Esophagus mucosa (tissue), 1 donor: ENCODE measurements at places on chromosomes 1 and 21. TPM values are rescaled to one million over a fixed set of nuclear protein-coding genes. Genes with fewer than 3 reads are reported as not detected.

LIN9 gene
- total RNA-seq, result 3.4 TPM

HSD17B7 gene
- 20.3 TPM for total RNA-seq

ATP6V1G3 gene
- total RNA-seq, result not detected

ABCG1 gene
- 4.2 TPM for total RNA-seq

KRTAP10-3 gene
- not detected for total RNA-seq

IRF6 gene
- total RNA-seq, result 159 TPM

ADAM30 gene
- total RNA-seq, result not detected

GIPC2 gene
- 1.8 TPM for total RNA-seq

GRCh38 chr1:177044390-177044789 is 120.1 kb downstream of the ASTN1 start:
- ATAC-seq, result no peak

DNA sequence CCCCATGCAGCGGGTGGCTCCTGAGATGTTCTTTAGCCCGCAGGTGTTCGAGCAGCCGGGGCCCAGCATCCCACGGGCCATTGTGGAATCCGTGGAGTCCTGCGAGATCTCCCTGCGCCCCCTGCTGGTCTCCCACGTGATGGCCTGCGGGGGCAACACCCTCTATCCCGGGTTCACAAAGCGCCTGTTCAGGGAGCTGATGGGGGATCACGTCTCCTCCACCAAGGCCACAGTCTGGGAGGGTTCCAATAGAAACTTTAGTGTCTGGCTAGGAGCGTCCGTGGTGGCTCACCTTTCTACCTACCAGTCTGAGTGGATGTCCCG is 71.0 kb downstream of the ACTL8 start:
- ATAC-seq, result no peak

GRCh38 chr21:44399151-44399954 is 45.9 kb downstream of the TRPM2 start:
- ATAC-seq, result no peak

- no peak for ATAC-seq
Measured at GRCh38 chr1:218395916-218396315, 50.8 kb downstream of the TGFB2 start.

DNA sequence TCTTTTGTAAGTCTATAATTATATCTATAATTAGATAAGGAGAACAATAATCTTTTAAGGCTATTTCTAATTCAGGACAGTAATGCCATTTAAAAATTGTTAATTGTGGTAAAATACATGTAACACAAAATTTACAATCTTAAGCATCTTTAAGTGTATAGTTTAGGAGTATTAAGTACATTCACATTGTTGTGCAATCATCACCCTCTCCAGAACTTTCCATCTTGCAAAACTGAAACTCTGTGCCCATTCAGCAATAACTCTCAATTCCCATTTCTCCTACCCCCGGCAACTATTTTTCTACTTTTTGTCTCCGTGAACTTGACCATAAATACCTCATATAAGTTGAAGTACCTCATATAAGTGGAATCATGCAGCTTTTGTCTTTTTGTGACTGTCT is 93.9 kb upstream of the KCNA3 start:
- ATAC-seq, result no peak

DNA sequence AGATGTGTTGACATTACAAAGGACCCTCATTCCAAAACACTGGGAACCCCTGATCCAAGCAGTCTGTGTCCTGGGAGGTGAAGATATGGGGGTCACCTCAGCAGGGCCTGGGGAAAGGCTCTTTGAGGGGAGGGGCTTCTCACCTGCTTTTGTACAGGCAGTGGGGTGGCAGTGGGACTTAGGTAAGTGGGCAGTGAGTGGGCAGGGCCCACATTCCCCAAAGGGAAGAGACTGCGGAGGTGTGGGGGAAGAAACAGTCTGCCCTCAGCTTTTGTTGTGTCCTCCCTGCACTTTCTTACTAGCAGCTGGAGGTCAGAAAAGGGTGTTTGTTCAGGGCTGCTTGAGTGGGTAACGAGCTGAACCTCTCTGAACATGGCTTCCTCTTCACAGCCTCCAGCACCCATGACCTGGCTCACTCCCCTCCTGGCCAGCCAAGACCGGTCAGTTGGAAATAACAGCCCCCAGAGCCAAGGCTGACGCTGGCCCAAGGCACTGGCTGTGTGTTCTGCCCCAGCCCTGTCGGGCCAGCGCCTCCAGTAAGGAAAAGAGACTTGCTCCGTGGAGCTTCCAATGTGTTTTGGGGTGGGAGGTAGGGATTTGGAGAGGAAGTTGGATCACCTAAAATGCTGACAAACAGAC is 173.5 kb downstream of the PSMG1 start:
- no peak for ATAC-seq

- ATAC-seq, result no peak
Measured at GRCh38 chr21:17794518-17795145, 24.5 kb downstream of the C21orf91 start.

GRCh38 chr1:78516716-78517115 is 25.9 kb downstream of the PTGFR start:
- ATAC-seq, result no peak

GRCh38 chr1:2110738-2111673 is 60.8 kb downstream of the PRKCZ start:
- no peak for ATAC-seq

- no peak for ATAC-seq
Measured at GRCh38 chr1:183604038-183604808, 14.0 kb upstream of the NCF2 start.

- ATAC-seq, result no peak
Measured at GRCh38 chr1:153991151-153991630, 629 bp downstream of the RPS27 start.

DNA sequence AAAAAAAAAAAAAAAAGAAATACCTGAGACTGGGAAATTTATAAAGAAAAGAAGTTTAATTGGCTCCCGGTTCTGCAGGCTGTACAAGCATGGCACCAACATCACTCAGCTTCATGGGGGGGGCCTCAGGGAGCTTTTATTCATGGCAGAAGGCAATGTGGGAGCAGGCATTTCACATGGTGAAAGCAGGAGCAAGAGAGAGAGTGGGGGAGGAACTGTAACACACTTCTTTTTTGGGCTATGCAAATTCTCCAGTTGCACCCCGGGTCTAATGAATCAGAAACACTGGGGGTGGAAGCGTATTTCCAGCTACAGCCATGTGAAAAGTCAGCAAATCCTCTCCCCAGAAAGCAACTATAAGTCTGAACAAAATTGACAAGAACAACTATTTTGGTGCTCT is 11.8 kb upstream of the SOD1 start:
- no peak for ATAC-seq

- ATAC-seq, result no peak
Measured at GRCh38 chr1:205014783-205015182, 28.2 kb upstream of the CNTN2 start.

DNA sequence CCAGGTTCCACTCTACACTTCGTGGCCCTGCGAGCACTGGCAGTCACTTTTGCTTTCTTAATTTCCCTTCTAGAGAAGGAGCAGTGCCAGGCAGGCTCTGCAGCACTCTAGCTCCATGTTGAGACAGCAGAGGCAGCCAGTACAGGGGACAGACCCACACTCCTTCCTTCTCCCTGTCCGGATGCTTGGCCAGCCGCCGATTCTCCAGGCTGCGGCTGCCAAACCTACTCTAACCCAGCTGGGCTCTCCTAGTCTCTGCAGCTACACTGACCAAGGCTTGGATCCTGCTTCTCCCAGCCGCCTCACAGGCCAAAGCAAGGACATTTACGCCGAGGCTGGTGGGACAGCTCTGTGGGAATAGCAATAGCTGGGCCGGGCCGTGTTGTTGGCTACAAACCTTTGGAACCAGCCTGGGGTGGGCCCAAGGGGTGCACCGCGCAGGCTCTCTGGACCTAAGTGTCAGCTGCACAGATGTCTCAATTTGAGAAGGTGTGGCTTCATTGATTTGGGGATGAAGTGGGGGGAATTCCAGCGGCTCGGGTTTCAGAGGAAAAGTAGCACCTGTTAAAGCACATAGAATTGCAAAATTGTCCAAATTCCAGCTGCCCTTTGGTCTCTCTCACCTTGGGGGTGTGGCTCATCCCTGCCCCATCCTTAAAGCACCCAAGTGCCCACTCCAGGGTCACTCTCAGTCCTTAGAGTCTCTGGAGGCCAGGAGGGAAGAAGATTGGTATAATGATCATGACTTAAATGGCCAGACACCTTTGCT is 3.2 kb downstream of the BARHL2 start:
- no peak for ATAC-seq

DNA sequence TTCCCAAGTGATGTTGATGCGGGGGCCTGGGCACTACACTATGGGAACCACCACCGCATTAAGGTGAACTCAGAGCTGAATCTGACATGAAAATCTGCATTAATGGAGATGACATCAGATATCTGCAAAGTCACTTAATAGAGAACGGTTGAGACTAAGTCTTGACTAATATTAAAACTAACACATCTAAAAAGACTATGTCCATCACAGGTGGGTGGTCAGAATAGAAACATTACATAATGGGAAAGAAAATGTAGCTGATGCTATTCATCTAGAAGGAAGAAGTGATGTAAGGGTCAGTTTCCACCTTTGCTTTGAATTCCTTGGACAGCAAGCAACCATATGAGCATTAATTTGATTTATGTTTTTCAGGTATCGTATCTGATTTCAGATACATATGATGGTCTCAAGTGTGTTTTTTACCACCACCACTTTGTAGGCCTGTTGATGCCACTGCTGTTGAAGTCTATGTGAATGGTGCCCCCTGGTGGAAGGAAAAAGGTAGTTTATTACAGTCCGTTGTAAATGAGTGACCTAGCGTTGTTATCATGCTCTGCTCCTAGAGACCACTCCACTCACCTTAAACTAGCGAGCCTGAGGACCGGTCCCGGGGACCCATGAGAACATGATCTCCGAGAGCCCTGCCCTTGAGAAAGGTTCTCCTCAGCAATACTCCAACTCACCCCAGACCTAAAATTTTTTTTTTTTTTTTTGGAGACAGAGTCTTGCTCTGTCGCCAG is 73.5 kb downstream of the BACH1 start:
- ATAC-seq, result peak; percentile 71

DNA sequence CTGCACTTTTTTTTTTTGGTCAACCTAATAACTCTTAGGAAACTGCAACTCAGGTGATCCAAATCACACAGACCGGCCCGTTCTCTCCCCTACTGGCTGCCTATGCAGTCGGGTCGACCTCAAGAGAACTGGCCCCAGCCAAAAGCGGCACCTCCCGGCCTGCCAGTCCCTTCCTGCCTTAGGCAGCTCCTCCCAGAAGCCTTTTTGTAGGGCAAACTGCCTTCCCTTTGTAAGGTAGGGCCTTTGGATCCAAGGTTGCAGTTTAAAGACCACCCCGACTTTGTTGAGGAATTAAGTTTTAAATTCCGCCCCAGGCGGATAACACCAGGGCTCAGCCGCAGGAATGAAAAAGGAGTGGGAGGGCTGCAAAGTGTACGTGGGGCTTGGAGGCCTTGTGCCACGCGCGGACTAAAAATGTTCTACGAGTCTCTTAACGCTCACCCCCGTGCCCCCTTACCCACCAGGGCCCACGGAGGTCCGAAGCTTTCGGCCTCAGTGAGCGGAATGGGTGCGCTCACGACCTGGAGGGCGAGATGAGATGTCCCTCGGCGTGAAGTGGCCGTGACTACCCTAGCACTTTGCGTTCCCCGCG is 642 bp upstream of the ST3GAL3 start:
- peak; percentile 32 for ATAC-seq

GRCh38 chr21:41611966-41612606 is 104.1 kb upstream of the TMPRSS2 start:
- peak; percentile 76 for ATAC-seq

DNA sequence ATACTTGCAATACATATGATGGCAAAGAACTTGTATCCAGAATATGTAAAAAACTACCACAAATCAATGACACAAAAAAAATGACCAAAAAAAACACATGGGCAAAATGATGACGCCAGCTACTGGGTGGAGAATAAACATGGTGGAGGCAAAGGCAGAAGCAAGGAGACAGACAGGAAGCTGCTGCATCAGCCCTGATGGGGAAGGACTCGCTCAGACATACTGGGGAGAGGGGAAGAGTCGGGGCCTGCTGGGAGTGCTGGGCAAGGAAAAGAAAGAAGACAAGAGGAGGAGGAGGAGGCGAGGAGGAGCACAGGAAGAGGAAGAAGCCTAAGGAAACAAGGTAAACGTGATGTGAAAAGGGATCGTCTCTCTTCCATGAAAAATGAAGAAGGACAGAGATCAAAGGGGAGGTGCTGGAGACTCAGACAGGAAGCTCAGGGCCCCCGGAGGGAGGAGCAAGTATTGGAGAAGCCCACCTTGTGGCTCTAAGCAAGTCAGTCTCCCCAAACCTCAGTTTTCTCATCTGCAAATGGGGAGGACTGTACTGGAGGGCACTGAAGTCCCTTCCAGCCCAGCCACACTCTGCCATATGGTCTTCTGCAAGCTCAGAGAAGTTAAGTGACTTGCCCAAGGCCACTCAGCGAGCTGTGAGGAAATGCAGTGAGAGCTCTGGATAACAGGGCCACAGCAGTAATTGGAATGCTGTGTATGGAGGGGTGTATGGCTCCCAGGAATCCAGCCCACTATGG is 24.2 kb downstream of the OLFML2B start:
- no peak for ATAC-seq

DNA sequence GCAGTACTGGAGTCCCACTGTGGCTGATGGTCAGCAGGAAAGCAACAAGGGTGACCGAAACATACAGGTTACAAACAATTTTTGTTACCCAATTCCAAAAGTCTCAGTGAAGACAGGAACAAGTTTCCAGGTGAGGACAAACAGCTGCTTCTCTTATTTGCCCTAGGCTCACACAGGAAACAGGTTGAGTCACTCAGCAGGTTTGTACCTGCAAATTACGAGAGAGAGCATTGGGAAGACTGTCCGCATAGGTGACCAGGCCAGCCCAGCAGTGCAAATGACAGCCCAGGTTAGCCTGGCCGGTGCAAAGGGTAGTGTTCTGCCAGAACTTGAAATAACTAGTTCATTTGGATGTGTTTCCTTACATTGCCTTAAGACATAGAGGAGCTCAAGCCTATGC is 40.0 kb upstream of the DSCAM start:
- peak; percentile 89 for ATAC-seq

DNA sequence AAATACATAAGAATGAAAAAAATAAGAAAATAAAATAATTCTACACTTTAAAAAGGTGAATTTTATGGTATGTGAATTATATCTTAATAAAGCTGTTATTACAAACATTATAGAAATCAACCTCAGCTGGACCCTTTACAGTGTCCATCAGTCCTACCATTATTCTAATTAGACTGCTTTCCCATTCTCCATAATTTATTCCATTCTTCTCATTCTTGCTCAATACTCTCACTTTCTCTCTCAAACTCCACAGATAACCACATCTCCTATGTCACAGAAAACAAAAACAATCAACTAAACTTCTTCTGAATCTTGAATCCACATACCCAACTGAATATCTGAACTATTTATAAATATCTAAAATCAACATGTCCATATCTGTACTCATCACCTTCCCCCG is 11.6 kb downstream of the HFM1 start:
- ATAC-seq, result no peak

DNA sequence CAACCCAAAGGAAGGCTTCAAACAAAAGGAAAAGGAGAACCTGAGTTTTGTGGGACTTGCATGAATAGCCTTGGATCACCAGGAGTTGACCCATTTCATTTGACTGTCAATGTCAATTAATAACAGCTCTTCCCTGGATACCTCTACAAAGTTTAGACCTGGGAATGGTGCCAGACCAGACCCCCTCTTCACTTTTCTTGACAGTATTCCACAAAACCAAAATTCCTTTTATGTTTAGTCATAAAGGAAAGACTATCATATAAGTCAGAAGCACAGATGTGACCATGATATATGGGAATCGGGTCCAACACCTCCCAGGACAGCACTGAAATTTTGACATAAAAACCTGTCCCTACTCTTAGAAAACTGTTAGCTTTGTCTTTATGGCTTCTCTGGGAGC is 191.8 kb downstream of the LYPLAL1 start:
- ATAC-seq, result no peak

GRCh38 chr1:185238447-185238846 is 78.6 kb downstream of the IVNS1ABP start:
- ATAC-seq, result no peak
